ENCODE measurements at places on chromosomes 1 and 21.

DNA sequence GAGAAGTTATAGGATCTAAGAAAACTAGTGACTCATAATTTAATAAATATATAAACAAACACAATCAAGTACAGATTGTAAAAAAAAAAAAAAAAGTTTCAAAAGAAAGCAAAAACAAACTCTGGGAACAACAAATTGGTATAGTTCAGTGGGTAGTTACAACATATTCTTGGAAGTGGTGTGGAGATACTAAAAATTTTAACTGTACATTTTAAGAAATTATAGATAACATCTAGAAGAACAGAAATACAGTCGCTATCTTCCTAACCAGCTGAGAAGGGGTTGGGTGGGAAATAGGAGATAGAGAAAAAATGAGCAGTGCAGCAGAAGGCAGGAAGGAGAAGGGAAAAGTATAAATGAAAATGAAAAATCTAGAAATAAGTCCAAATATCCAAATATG is 70.5 kb downstream of the LRRC8C start:
- DNase-seq, result no peak

- no peak for DNase-seq
Observed at GRCh38 chr1:93808871-93809270, 70.1 kb downstream of the DNTTIP2 start.

- DNase-seq, result no peak
Observed at GRCh38 chr1:63122079-63122478, 200.3 kb upstream of the FOXD3 start.

GRCh38 chr1:200979574-200980451 is 43.7 kb downstream of the KIF21B start:
- DNase-seq, result peak; percentile 69

GRCh38 chr1:219119839-219120238 is 53.8 kb upstream of the LYPLAL1 start:
- no peak for DNase-seq

DNA sequence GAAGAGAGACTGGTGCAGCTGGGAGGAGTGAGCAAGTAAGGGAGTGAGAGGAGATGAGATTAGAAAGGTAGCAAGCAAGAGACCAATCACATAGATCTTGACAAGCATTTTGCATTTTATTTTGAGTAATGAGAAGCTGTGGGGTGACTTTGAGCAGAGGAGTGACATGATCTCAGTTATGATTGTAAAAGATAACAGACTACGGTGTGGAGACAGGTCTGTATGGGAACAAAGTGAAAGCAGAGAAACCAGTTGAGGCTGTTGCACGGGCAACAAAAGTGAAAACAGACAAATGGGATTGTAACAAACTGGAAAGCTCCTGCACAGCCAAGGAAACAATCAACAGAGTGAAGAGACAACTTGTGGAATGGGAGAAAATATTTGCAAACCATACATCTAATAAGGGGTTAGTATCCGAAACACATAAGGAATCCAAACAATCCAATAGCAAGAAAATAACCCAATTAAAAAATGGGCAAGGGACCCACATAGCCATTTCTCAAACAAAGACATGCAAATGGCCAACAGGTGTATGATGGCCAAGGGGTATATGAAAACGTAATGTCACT is 68.4 kb downstream of the SNRPE start:
- DNase-seq, result no peak

GRCh38 chr1:153447498-153448170 is 12.8 kb downstream of the S100A7 start:
- no peak for DNase-seq
